ENCODE measurements at places on chromosomes 3 and 15.

GRCh38 chr15:99006904-99007495, 592 bp downstream of the PGPEP1L start:
- no peaks in the 10 kb centered on the region for H3K36me3 ChIP-seq
- no peak for DNase-seq
- H3K4me1 ChIP-seq, result no peaks in the 10 kb centered on the region
- no peaks in the 10 kb centered on the region for H3K27me3 ChIP-seq

DNA sequence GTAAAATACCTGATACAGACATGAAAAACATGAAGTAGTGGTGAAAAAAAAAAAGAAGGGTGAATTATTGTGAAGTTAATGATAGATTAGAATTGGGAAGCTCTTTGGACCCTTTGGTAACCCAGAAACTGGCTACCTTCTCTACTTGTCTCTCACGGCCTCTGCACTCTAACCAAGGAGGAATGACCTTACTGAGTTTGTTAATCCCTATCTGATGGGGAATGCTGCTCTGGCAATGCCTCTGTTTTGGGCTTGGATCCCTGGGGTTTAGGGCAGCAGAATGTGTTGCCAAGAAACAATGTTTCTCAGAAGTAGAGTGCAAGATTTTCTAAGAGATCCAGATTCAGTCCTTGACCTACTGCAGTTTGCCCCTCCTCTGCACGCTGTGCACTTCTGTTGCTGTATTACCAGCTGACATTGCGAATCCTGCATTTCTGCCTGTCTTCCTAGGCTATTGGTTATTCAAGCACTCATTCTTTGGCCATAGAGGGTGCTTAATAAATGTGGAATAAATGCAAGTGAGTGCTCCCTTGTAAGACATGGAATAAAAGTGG, 49.2 kb upstream of the MAP3K13 start:
- H3K27me3 ChIP-seq, result no peaks in the 10 kb centered on the region
- no peaks in the 10 kb centered on the region for H3K36me3 ChIP-seq
- no peak for DNase-seq
- H3K4me1 ChIP-seq, result no peaks in the 10 kb centered on the region

DNA sequence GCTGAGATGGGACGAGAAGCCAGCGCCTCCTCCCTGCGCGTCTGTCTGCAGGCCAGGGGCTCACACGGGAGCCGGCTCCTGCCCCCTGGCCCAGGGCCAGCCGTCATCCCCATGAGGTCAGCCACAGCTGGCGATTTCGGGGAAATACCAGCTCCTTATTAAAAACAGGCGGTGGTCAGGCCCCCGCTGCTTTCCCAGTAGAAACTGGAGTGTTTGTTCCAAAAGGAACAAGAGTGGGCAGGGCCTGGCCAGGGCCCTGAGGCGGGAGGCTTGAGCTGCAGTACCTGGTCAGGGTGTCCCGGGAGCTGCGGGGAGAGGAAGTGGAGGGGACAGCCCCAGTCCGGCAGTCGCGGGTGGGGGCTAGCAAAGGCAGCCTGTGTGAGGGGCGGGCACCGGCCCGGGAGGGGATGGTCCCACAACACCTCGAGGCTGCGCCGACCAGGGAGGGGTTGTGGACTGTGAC, 17.8 kb downstream of the MYL3 start:
- no peaks in the 10 kb centered on the region for H3K36me3 ChIP-seq
- H3K4me3 ChIP-seq, result peak overlapping the region; percentile 58
- peaks cover 10% of the 10 kb centered on the region for H3K4me1 ChIP-seq
- DNase-seq, result peak; percentile 72
- H3K27ac ChIP-seq, result peak overlapping the region; percentile 31
- peaks cover 2% of the 10 kb centered on the region for H3K27me3 ChIP-seq

DNA sequence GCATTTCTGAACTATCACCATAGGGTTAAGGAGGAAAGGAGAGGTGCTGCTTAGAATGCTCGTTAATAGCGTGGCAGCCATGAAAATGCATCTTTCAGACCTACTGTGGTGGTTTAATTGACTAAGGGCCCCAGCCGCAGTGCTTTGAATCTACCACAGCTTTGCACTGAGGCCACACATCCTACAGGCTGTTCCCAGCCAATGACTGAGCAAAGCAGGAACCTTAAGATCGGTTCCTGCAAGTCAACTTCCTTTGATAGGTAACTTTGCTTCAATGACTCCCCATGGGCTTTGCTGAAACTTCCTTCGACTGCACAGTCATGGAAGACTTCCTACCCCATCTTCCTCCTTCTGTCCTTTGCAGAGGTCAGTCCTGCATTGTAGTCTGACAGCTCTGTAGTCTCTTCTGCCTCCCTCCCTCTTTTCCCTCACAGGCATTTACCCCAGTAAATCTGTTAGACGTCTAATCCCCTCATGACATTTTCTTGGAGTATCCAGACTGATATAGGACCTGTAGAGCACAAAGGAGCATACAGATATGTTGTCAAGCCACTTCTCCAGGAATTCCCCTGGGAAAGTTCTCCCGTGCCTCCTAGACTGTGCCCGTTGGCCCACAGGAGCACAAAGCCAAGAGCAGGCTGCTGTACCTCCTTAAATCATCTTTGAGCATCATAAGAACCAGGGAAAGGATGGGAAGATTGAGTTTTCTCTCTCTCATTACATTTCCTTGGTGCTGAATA, 2.6 kb upstream of the BCL2A1 start:
- H3K27ac ChIP-seq, result no peak overlapping the region
- no peaks in the 10 kb centered on the region for H3K36me3 ChIP-seq
- H3K4me3 ChIP-seq, result no peak overlapping the region
- H3K27me3 ChIP-seq, result no peaks in the 10 kb centered on the region

GRCh38 chr15:85282504-85283115, 97.8 kb upstream of the AKAP13 start:
- no peak overlapping the region for H3K4me3 ChIP-seq
- no peaks in the 10 kb centered on the region for H3K36me3 ChIP-seq
- no peaks in the 10 kb centered on the region for H3K4me1 ChIP-seq
- DNase-seq, result peak; percentile 80
- no peak overlapping the region for H3K27ac ChIP-seq

DNA sequence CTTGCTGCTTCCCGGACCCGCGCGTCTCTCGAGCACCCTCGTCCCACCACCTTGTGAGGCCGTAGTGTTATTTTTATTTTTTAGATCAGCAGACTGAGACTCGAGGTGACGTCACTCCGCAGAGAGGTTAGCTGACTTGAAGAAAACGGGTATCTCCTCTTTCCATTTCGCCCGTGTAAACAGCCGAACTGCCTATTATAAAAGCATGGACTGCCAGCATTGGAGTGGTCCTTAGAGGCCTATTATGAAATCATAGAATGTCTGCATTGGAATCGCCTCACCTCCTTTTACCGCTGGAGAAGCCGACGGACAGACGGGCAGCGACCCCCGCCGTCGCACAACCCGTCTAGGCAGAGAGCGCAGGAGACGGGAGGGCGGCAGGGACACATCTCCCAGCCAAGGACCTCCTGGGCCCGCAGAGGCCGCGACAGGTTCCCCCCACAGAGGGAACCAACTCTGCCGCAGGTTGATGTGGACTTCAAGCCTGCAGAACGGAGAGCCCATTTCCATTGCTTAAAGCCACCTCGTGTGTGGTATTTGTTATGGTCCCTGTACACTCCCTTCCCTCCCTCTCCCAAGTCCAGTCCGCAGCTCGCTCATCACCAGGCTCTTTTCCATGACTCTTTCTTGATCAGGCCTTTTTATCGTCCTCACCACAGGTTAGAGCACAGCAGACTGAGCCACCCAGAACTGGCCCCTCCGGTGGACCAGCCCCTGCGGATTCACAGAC, 540 bp upstream of the PPP1R2 start:
- H3K27me3 ChIP-seq, result no peaks in the 10 kb centered on the region
- no peaks in the 10 kb centered on the region for H3K36me3 ChIP-seq
- no peak overlapping the region for H3K27ac ChIP-seq
- DNase-seq, result no peak
